Fibroblast of skin of back (primary cell): ENCODE measurements at places on chromosomes 5 and 9.
A peak's percentile ranks its signal among the peaks of the same experiment; 100 is the strongest.

- DNase-seq, result no peak
Measured at GRCh38 chr9:19481971-19482404, 73.2 kb downstream of the ACER2 start.

DNA sequence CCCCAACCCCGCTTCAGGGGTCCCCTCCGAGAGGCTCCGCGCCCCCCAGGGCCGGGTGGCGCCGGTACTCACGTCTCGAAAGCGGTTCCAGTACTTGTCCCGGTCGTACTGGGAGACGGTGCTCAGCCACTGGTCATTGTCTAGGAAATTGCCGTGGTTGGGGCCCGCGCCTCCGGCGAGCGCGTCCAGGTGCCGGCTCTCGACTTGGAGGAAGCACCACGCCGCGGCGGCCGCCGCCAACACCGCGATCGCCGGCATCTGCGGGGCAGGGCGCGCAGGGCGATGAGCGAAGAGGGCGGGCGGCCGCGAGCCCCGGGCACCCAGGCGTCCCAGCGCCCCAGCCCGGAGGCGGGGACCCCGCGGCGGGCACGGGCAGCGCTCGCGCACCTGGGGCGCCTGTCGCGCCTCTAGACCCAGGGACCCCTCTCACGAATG lies 808 bp downstream of the SPOCK1 start:
- DNase-seq, result peak; percentile 23

DNA sequence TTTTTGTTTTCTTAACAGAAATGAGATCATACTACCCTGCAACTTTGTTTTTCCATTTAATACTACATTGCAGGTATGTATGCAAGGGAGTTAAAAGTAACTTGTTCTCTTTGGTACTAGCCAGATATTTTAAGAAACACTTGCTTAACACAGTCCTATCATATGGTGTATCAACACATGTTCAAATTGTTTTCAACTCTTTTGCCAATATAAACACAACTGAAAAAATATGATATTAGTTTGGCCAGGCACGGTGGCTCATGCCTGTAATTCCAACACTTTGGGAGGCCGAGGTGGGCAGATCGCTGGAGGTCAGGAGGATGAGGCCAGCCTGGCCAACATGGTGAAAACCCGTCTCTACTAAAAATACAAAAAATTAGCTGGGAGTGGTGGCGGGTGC lies 41.6 kb downstream of the RNF38 start:
- DNase-seq, result no peak

- DNase-seq, result no peak
Measured at GRCh38 chr9:108552459-108553040, 303.2 kb downstream of the ACTL7B start.

DNA sequence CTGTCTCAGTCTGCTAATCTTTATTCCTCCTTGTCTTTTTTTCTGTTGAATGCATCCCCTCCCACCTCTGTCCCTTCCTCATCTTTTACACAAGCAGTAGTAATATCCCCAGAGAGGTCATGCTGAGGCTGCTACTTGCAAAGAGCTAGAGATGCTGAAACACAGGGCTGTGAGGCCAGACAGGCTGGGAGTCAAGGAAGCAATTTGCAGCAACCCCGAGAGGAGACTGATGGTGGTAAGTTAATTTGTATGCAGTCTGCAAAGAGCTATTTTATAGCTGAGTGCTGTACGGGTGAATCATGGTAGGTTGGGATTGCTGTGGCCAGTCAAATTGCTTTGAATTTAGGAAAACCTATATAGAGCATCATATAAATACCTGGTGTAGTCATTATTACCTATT lies 90.2 kb upstream of the SLC24A2 start:
- no peak for DNase-seq
